Kidney tubule cell (primary cell): ENCODE measurements at places on chromosomes 4 and X.
A peak's percentile ranks its signal among the peaks of the same experiment; 100 is the strongest.

GRCh38 chrX:1151378-1152077 is 60.9 kb downstream of the CRLF2 start:
- no peak for DNase-seq

DNA sequence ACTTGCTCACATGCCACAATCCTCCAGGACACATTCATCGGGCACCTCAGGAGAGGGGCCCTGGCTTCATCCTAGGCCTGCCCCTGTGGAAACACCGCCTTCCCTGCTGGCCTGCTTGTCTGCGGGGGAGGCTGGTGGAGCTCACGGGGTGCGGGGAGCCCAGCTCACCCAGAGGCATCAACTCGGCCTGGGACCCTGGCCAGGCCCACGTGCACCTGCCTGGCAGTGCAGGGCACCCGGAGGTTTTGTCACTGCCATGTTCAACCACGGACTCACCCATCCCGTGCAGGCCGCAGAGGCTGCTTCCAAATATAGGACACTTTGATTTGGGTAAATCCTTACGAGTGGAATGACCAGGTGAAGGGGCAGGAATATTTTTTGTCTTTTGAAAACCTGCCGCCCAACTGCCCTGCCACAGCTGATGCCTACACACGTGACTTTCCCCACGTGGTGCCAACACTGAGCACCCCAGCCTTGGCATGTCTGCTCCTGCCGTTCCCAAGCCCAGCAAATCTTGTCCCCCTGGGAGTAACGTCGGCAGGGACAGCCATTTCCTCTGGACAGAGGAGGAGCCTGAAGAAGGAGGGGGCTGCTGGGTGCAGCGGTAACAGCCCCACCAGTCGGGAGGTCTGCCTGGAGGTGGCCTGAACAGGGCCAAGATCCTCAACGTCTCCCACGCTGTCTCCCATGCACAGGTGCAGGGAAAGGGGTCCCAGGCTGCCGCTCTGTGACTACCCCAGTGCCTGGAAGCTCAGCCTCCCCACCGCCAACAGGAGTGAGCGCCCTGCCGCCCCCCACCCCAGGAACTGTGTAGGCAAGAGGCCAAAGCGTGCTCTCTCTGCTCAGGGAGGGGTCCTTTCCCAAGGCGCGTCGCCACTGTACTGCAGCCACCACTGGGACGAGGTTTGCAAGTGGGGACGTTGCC is 8.5 kb downstream of the MXD4 start:
- DNase-seq: no peak

DNA sequence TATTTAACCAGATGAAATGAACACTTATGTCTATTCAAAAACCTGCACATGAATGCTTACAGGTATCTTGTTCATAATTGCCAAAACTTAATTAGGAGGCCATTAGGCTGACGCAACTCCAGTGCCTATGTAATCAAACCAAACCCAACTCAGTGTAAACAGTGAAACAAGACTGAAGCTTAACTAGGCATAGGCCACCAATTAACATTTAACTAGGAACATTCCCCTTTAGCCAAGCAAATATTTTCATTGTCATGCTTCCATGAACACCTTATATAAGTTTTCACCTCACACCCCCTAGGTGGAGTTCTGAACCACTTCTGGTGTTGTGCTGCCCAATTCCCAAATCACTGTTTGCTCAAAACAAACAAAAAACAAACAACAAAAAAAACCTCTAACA is 686.0 kb downstream of the STPG2 start:
- DNase-seq: peak; percentile 45

GRCh38 chr4:65344278-65344825 is 325.9 kb downstream of the EPHA5 start:
- no peak for DNase-seq

DNA sequence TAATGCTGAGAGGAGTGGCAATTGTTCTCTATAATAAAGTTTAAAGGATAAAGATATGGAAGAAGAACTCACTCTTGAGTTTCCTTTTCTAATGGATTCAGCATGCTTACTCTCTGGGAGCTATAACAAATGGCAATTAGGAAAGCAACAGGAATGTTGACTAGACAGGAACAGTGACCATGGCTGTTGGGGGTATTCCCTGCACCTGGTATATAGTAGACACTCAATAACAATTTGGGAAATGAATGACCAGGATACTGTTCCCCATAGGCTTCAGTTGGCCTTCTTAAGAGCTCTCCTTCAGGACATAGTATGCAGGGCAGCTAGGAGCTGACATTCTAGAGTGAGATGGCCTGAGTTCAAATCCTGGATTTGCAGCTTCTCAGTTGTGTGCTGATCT is 1.8 kb downstream of the LIMCH1 start:
- DNase-seq: no peak

- DNase-seq: peak; percentile 4
Observed at GRCh38 chr4:178823673-178824295, 1381.5 kb upstream of the AGA start.

- no peak for DNase-seq
Observed at GRCh38 chr4:28449085-28449484, 1588.4 kb downstream of the STIM2 start.

DNA sequence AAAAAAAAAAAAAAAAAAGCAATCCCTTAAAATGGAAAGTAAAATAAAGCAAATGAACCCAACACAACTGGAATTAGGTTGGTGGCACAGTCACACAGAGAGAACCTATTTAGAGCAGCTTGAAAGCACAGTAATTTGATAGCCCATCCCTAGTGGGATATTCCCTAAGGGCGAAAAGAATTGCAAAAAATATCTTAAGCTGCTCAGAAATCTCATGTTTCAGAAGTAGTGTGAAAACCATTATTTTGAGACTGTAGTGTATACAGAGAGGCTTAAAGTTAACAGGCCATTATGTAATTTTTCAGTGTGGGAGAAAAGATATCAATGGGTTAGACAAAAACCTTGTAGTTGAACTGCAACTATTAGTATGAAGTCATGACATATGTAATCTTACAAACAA is 40.0 kb upstream of the DHX15 start:
- no peak for DNase-seq

DNA sequence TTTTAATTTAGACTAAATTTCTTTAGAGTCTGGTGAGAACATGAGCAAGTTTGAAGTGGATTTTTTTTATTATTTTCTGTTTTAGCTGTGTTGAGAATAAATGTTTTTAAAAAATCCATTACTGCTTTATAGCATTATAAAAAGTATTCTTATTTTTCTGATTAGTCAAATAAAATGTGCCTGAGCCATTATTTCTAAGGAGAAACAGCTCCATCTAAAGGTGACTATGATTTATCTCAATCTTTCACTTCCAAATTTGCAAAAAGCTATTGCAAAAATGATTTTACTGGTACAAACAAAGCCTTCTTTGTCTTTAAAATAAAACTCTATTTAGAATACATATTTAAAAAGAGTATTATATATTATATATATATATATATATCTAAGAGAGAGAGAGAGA is 959.2 kb downstream of the FAM133A start:
- DNase-seq: no peak

DNA sequence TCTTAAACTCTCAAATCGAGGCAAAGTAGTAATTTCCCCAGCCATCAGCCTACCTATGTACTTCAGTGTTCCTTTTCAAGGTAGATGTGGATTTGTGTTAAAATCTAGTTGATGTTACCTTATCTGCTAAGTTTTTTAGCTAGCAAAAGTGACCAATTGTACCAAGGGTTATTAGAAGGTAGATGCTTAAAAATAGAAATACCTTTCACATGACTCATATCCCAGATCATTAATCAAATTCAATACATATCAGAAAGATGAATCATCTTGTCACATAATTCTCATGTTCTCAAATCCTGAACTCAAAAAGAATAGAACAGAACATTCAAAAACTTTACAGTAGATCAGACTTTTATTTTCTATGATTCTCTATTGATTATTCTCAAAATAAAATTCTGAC is 3.5 kb downstream of the ENAM start:
- peak; percentile 82 for DNase-seq

DNA sequence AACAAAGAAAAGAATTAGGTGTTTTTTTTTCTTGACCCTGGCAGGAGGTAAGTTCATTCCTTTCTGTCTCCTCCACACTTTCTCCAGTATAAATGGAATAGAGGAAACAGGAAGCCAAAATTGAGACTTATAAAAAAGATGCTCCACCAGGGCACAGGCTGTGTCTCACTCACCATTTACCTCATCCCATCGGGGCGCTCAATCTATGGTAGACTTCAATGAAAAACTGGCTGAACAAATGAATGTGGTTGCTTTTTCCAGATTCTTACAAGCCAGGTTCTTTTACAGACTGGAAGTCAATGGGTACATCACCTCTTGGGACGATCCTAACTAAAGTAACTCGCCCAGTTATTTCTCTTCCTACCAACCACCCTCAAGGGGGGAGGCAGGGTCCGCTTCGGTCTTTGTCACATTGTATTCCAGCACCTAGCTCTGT is 685 bp downstream of the COMMD8 start:
- DNase-seq: no peak

DNA sequence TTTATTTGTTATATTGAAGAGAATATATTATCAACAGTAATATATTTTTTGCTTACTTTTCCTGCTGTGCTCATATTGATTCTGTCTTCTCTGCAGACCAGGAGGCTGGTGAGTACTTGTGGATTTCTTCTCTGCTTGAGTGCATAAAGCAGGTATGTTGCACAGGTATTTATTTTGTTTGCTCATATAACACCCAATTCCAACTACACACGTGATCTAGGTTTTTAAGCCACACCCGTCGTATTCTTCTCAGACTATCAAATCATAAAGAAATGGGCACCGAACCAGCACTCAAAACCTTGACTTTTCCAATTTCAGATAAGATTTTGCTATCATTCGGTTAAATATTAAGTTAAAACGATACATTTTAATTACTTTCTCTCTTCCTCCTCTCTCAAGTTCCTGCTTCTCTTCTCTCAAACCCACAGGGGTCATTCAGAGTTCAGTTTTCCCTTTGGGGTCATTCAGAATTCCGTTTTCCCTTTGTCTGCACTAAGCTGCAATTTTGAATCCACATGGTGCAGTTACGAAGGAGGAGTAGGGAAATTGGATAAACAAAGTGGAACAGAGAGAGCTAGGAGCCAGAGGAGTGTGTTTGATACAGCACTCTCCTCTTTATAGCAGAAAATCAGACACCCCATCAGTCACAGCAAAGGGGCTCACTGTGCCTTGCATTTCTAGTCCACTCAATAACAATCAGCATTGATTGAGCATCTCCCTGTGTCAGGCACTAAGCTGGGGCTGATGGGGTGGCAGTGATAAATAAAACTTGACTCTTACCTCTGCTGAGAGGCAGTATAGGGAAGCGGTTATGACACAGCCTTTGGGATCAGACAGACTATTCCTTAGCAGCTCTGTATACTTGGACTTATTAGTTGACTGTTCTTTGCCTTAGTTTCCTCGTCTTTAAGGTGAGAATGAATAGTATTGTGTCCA is at the start of gene ADH1C:
TSS of gene ADH1C (minus strand) at position 145 of the 936 bp plus-strand sequence. CDS start at position 74, 71 bp downstream.
- peak; percentile 3 for DNase-seq

GRCh38 chr4:87971866-87972265 is 3.6 kb upstream of the SPP1 start:
- DNase-seq: no peak

DNA sequence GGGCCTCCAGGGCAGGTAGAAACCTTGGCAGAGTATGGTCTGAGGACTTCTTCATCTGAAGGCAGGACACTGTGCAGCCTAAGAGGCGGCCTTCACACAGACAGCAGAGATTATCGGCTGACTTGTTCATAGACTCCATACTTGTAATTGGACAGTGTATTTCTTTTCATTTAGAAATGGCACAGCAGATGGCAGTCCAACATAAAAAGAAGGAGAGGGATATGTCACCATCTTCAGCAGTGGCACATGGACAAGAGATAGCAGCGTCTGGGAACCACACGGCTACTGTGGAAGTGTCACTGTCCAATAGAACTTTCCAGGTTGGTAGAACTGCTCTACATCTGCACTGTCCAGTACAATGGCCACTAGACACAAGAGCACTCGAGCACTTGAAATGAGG is 21.7 kb upstream of the GEMIN8 start:
- no peak for DNase-seq

DNA sequence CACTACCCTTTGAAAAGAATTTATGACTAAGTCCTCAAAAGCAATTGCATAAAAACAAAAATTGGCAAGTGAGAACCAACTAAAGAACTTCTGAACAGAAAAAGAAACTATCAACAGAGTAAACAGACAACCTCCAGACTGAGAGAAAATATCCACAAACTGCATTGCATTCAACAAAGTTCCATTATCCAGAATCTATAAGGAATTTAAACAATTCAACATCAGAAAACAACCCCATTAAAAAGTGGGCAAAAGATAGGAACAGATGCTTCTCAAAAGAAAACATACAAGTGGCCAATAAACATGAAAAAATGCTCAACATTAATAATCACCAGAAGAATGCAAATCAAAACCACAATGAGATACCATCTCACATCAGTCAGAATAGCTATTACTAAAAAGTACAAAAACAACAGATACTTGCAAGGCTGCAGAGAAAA is 130.2 kb downstream of the GASK1B start:
- DNase-seq: no peak
